ENCODE measurements at places on chromosomes 6 and 20.

GRCh38 chr6:36226438-36227047 lies 30.0 kb downstream of the BRPF3 start:
- DNase-seq = no peak

- DNase-seq = no peak
Observed at GRCh38 chr20:14336686-14337085, 726 bp downstream of the FLRT3 start.

GRCh38 chr6:126051791-126052190 lies 65.5 kb downstream of the TRMT11 start:
- DNase-seq = no peak

- no peak for DNase-seq
Observed at GRCh38 chr20:46230801-46231282, 77.5 kb downstream of the CDH22 start.

DNA sequence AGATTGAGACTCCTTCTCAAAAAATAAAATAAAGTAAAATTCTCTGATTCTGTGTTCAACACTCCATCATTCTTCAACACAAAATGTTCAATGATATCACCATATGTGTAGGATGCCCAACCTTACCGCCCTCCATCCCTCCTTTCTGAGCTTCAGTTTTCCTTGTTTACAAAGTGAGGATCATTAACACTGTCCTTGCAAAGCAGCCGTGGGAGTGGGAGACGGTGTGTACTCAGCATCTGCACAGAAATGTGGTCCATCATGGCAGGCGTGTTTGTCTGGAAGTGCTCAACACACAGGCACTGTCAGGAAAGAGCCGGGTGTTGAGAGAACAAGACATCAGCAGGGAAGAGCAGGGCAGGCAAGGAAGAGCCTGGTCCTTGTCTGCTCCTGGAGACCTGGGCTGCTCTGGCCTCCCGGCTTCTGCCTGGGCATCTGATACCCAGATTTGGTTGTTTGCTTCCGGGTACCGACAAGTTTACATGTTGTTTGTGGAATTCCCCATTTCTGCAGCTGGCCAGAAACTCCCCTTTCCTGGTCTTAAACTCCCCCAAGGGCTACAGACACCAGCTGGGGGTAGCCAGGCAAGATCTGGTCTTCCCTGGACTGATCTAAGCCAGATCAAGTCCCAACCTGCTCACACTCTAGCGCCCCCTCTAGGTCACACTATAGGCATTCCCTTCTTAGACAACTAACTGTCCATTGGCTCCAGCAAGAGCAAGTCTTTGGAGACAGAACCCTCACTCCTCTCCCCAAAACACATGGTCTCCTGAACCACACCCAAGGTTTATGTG lies 26.7 kb upstream of the TTPAL start:
- no peak for DNase-seq

DNA sequence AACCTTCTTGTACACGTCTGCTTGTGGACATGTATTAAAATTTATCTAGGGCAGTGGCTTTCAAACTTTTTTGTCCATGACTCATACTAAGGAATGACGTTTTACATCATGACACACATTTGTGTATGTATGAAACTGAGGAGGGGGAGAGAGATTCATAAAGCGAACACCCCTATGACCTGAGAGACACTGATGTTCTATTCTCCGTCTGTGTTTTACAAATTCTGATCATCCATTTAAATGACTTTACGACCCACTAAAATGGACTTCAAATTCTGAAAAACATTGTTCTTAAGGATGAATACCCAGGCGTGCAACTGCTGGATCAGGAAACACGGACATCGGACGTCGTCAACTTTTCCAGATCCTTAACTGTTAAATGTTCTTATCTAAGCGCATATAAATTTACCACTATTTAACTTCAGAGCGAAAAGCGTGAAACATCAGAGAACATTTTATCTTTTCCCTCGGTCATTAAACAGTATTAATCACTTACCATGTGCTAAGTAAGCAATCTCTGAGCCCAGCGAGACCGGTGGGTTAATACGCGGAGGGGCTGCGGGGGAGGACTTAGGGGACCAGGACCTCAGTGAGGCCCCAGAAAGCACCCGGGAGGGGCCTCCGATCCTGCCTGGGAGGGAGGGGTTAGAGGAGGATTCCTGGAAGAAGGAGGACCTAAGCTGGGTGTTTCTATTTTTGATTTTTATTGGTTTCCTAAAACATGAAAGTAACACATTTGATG lies 1.2 kb downstream of the PLAGL1 start:
- no peak for DNase-seq

DNA sequence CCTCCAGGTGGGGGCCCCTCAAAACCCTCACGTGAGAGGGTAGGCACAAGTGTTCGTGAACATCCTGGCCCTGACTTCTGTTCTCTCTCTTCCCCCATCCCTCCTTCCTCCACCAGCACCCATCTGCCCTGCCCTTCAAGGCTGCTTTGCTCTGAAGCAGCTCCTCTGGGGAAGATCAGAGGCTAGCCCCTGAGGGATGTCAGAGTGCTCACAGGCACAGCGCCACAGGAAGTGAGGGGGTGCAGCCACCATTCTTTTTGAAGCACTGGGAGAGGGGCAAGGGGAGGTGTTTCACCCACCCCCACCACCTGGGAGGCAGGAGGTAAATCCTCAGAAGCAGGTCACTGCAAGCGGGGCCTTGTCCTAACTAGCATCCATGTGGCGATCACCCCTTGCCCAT lies 11.4 kb downstream of the MOCS1 start:
- no peak for DNase-seq

- DNase-seq = no peak
Observed at GRCh38 chr6:151408858-151409257, 17.5 kb upstream of the ZBTB2 start.

DNA sequence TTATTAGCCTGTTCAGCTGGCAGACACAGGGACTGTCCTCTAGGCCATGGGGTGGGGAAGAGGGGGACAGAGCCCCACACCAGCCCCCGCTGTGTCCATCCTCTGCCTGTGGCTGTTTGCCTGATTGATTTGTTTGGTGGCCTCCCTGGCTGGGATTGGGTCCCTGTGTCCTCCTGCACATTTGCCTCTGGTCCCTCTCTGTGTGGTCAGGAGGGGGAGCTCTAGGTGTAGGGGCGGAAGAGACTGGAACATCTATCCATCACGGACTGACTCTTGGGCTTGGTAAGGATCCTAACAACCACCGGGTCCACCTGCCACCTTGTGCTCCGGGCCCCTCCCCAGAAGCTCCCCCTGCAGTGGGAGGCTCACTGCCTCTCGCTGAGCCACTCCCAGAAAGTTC lies 38.4 kb upstream of the CCDC167 start:
- DNase-seq = no peak

DNA sequence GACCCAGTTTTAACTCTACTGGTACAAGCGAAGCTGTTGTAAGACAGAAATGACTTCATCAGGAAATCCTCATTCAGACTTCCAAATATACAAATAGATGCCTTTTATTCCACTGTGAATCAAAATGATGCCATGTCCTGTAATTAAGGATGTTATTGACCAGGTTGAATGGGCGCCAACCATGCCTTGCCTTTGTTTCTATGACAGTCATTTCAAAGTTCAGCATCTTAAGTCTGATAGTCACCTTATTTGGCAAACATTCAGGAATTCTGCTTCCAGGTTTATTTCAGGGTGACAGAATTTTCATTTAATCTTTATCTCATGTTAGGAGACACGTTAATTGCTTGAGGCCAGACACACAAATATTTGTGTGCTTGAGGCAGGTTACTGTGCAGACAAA lies 592.8 kb upstream of the JAG1 start:
- no peak for DNase-seq

DNA sequence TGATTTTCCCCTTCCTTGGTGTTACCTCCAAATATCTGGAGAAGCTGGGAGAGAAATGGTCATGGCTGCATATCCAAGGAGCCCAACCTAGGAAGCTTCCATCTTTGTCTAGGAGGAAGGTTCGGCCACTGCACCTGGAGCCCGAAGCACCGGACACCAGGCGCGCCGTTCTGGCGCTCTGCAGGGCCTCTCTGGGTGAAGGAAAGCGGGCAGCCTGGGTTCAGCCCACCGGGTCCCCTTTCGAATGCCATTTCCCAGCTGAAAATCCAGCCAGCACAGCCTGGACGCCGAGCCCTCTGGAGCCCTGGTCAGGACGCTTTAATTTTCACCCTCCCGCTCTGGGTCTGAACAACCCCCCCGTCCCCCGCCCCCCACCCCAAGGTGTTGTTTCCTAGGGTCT lies 1.2 kb downstream of the LINC00237 start:
- no peak for DNase-seq

- no peak for DNase-seq
Observed at GRCh38 chr20:38658879-38659596, 57.4 kb downstream of the ARHGAP40 start.

DNA sequence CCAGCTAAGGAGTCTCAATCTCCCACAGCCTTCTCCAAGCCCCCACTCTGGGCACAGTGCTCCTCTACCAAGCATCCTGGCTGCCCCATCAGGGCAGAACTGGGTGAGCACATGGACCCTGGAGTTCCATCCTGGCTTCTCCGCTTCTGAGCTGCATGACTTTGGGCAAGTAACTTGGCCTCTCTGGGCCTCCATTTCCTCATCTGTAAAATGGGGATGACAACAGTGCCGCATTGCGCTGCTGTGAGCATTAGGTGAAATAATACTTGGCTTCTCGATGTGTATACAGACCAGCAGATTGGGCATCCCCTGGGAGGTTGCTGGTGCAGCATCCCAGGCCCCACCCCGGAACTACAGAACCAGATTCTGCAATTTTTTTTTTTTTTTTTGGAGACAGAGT lies 8.3 kb upstream of the RIPOR3 start:
- DNase-seq = no peak

DNA sequence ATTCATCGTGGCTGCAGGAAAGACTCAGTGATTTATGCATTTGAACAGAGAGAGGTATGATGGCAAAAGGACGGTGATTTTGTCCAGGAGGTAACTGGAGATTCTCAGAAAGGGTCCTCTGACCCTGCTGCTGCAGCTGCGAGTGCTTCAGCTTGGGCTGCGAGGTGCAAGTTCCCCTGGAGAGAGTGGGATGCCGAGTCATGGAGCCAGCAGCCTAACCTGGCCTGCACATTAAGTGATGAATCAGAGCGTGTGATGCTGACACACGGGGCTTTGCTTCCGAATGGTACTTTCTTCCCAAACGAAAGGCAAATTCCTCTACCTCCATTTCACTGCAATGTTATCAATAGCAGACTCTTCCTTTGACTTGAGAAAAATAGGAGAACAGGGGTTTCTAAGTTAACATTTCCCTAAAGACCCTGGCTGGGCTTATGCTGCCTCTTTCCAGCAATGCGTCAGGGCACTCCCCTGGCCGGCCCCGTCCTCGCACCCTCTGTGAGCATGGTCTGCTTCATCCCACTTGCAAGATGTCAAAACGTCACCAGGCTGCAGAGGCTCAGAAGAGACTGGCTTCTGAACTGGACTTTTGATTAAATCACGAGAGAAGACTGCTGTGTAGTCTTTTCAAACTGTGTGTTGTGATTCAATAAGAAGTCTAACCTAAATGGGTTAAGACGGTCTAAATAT lies 628.0 kb upstream of the AGPAT4 start:
- no peak for DNase-seq

DNA sequence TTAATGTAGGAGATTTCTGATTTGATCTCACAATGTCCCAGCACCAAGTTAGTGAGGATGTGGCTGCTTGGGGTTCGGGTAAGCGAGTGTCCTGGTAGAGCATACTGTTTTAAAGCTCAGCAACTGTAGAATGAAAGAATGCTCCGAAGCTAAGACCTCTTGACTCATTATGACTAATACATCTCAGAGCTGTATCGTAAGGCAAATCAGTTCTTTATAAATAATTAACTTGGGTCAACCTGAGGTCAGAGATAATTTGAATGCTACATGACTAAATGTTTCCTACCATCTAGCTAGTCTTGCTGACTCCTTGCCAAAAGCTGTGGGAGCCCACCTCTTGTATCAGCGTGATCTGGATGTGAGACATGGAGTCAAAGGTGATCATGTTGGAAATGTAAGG lies 128.8 kb upstream of the PDE7B start:
- DNase-seq = no peak

Data from prostate gland (tissue), 2 donors.